ENCODE measurements at places on chromosomes 7 and 10. TPM values are rescaled to one million over a fixed set of nuclear protein-coding genes. Genes with fewer than 3 reads are reported as not detected.

The FLNC gene
- 74.8 TPM for total RNA-seq

The VOPP1 gene
- 103 TPM for total RNA-seq

The LRRN3 gene
- total RNA-seq, result 0.15 TPM

The OPN1SW gene
- total RNA-seq, result not detected

The LRGUK gene
- 0.76 TPM for total RNA-seq

The C10orf105 gene
- 0.15 TPM for total RNA-seq

The NPVF gene
- total RNA-seq, result not detected

The EIF4EBP2 gene
- total RNA-seq, result 14.4 TPM

The ADD3 gene
- total RNA-seq, result 77.1 TPM

The MINDY4 gene
- 3.8 TPM for total RNA-seq

The TMEM196 gene
- total RNA-seq, result not detected

The POLL gene
- total RNA-seq, result 9.6 TPM

The CISD1 gene
- 64.6 TPM for total RNA-seq

The TRIL gene
- 0.30 TPM for total RNA-seq

The AP4M1 gene
- total RNA-seq, result 38.8 TPM

The SLC35B4 gene
- 16.7 TPM for total RNA-seq

The RABGEF1 gene
- 17.2 TPM for total RNA-seq

The ASIC3 gene
- not detected for total RNA-seq

The KLF14 gene
- total RNA-seq, result 0.15 TPM

The TDRD1 gene
- not detected for total RNA-seq

The BHLHA15 gene
- 1.1 TPM for total RNA-seq

The NUPR2 gene
- not detected for total RNA-seq

The CYP3A4 gene
- not detected for total RNA-seq

The PLPP4 gene
- total RNA-seq, result 17.2 TPM

The STMP1 gene
- 5.5 TPM for total RNA-seq

The SH2D4B gene
- total RNA-seq, result 0.30 TPM

The EBF3 gene
- 0.15 TPM for total RNA-seq

The IKZF1 gene
- total RNA-seq, result not detected

The ZC3HAV1L gene
- total RNA-seq, result 12.2 TPM

The LHFPL3 gene
- total RNA-seq, result not detected

The PHKG1 gene
- not detected for total RNA-seq

The GIMAP2 gene
- 44.5 TPM for total RNA-seq

The PNLIPRP3 gene
- total RNA-seq, result not detected

The MBL2 gene
- not detected for total RNA-seq

The ZNF735 gene
- not detected for total RNA-seq

The NCOA4 gene
- total RNA-seq, result 198 TPM

The C10orf62 gene
- not detected for total RNA-seq

The SCART1 gene
- total RNA-seq, result 0.76 TPM

The DDC gene
- total RNA-seq, result not detected

The PLCE1 gene
- total RNA-seq, result under 0.01 TPM

The GDF10 gene
- total RNA-seq, result under 0.01 TPM

The POU6F2 gene
- total RNA-seq, result not detected

The TMEM273 gene
- total RNA-seq, result 9.7 TPM

The GPRIN2 gene
- total RNA-seq, result not detected

The NKX1-2 gene
- total RNA-seq, result not detected

The MACC1 gene
- total RNA-seq, result not detected

The UNCX gene
- total RNA-seq, result not detected

The VAX1 gene
- total RNA-seq, result not detected

The FAM237B gene
- total RNA-seq, result not detected

The NAT16 gene
- not detected for total RNA-seq

All from epithelial cell of umbilical artery (primary cell).